Motor neuron (in vitro differentiated cells): ENCODE measurements at places on chromosomes 6 and 20. TPM values are rescaled to one million over a fixed set of nuclear protein-coding genes. Genes with fewer than 3 reads are reported as not detected.

GRCh38 chr6:63440057-63440456, 120.3 kb upstream of the LGSN start:
- no peak for ATAC-seq

EYS gene
- 1.2 and 1.3 TPM in 2 replicates for total RNA-seq

DNA sequence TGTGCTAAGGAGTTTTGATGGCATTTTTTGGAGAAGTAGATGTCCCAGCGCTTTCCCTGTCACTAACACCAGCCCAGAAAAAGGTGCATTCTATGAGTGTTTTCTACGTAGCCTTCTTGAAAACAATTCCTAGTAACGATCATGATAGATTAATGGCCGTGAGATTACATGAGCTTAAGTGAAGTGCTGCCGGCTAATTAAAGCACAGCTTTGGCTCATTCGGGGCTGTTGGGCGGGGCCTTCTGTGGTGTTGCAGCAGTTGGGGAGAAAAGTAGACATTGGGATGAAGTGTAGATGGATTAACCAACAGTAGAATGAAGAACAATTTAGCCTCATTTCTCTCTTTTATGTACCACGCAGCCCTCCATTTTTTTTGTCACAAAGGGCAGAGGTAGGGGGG, 20.8 kb upstream of the TRAF3IP2 start:
- peak; percentile 24 for ATAC-seq

DNA sequence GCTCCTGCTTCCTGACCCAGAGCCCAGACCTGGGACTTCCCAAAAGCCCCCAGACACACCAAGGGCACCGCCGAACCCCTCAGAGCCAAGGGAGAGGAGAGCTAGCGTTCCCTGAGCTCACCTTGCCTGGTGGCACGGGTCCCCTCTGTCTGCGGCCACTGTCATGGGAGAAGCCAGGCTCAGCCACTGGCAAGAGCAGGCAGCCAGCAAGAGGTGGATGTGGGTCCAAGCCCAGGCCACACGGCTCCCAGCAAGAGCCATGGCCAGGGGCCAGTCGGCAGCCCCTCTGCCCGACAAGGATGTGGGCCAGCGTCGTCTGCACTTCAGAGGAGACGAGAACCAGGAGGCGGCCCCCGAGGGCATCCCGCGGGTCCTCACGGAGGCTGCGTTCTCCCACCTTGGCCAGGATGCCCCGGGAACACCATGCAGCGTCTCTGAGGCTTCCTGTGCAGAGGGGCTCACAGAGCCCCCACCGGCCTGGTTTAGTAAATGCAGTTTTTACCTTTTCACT, 2.2 kb upstream of the PPDPF start:
- ATAC-seq = no peak

FOXF2 gene
- 0.31 and 0.39 TPM in 2 replicates for total RNA-seq

DNA sequence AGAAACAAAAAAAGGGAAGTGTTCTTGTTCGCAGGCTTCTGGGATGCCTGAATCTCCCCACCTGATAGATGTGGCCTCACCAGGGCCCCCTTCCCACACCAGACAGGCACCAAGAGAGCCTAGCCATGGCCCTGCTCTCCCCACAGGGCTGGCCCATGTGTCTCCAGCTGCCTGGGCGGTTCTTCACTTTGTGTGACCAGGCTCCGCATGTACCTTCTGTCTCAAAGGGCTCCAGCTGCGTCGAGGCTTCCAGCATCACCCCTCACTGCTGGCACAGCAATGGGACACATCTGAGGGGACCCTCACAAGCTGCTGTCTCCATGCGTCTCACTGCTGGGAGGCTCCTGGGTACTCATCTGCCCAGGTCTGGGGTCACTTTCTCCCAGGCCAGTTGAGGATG, 362.9 kb downstream of the ZFAND3 start:
- ATAC-seq = no peak

- ATAC-seq = peak; percentile 72
These were observed 154.8 kb downstream of the UBE3D start for GRCh38 chr6:82910820-82911219.

DNA sequence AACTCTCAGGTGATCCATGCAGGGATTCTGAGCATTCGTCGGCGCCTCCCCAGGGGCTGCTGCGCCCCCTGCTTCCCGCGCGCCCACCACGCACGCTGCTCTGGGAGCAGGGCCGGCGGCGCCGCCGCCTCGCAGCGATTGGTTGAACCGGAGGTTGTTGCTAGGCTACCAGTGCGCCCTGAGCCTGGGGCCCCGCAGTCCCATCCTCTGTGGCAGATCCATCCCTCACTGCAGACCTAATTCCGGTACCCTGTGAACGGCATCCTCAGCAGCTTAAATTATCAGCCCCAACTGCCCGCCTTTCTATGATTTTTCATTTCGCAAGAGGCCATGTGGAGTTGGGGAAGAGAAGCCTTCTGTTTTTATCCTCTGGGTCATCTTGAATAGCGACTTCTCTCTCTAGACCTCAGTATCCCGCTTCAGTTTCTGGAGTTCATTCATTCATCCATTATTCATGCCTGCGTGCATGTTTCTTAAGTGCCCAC, 15.4 kb downstream of the PNPLA1 start:
- peak; percentile 99 for ATAC-seq
